Motor neuron (in vitro differentiated cells): ENCODE measurements at places on chromosomes 6 and 20. TPM values are rescaled to one million over a fixed set of nuclear protein-coding genes. Genes with fewer than 3 reads are reported as not detected.

DNA sequence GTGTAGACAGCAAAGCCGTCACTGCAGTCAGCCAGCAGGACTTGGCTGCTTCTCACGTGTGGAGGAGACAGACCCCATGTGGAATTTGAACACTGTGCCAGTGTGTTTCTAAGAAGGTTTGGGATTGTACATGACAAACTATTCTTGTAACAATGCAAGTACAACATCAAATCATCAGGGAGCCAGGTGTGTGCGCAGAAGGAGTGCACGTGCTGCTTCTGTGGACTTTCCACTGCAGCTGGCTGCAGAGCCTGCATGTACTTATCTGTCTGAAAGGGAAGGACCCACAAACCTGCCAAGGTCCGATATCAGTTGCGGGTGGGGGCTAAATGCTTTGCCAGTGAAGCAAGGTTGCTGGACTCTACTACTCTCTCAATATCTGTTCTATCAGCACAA lies 211.6 kb downstream of the WDR27 start:
- no peak for ATAC-seq

GRCh38 chr20:17958373-17959256 lies 10.0 kb downstream of the SNX5 start:
- ATAC-seq, result no peak

GRCh38 chr6:15926256-15926655 lies 202.6 kb upstream of the MYLIP start:
- ATAC-seq, result no peak

GRCh38 chr20:36043441-36043840 lies 75.1 kb downstream of the CNBD2 start:
- peak; percentile 10 for ATAC-seq

DNA sequence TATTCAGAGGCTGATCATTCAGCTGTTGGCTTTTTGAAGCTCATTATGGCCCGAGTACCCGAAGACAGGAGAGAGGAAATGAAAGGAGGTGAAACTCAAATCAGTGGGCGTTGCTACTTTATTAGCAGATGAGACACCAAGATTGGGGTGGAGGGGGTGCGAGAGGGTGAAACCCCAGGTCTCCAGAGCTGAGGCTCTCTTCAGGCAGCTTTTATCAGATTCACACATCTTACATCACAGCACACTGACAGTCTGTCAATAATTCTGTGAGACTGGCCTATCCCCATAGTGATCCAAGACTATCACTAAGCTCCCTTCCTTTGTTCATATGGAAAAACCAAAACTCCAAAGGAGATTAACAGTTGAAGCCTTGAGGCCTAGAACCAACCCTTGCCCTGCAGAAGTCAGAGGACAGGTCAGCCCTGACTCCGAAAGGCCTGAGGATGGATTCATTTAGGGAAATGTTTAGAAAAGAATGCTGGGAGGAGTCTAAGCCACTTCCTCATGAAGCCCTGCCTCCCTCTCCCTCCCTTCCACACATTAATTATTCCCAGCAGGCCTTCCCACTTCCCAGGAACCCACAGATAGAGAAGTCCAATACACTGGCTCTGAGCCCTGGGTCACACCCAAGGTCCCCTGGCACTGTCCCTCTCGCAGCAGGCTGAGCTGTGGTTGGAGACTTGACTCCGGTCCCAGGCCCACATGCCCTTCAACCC lies 23.2 kb downstream of the TRERF1 start:
- peak; percentile 83 for ATAC-seq

- no peak for ATAC-seq
Measured at GRCh38 chr20:40717343-40717865, 28.4 kb upstream of the MAFB start.

DNA sequence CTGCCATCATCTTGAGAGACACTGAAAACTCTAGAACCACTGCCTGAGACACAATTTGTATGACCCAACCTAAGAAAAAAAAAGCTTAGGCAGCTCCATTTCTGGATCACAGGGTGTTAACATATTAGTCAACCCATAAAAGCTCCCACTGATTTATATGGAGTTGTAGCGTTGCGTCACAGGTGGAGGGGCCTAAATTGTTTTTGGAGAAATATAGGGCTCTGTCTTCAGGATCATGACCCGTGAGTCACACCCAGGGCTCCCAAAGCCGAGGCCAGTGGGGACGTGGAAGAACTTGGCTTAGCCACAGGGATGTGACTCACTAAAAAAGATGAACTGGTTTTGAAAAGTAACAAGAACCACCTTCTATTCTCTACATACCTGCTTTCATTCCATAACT lies 116.5 kb upstream of the BMP2 start:
- ATAC-seq, result no peak

DNA sequence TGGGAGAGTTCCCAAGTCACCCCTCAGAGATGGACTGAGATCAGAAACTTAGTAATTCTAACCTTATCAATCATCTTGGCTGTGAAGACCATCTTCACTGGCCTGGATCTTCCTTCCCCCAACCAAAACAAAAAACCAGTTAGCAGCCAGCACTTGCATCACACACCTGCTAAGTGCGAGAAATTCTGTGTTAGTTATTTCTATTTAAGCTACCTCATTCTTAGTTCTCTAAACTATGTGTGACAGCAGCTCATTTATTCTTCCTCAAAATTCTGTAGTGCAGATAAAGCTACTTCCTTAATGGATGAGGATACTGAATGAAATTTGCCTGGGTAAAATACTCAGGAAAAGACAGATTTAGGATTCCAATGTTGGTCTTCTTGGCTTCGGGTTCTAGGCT lies 18.2 kb upstream of the TAGAP start:
- no peak for ATAC-seq

DNA sequence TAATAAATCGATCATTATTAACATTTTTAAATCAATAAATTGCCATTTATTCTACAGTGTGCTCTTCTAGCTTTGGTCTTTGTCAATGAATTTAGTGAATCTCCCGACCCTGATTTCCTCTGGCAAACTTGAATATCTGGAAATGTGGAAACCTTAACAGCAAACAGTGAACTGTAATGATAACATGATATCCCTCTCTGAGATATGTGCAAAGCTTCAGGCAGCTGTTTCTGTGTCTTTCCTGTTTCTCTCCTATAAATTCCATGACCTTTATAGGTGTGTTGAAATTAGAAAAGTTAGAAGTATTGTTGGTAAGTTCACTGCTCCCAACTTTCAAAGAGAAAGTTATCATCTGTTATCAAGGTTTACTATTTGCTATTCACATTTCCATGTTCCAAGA lies 218.8 kb upstream of the RNF217 start:
- no peak for ATAC-seq

GRCh38 chr20:38815446-38815845 lies 9.9 kb downstream of the PPP1R16B start:
- no peak for ATAC-seq

The DPPA5 gene
- not detected in 2 replicates for total RNA-seq
